ENCODE measurements at places on chromosomes 6 and 20.

- no peak for DNase-seq
Measured at GRCh38 chr20:52426856-52427255, 235.3 kb upstream of the ZFP64 start.

DNA sequence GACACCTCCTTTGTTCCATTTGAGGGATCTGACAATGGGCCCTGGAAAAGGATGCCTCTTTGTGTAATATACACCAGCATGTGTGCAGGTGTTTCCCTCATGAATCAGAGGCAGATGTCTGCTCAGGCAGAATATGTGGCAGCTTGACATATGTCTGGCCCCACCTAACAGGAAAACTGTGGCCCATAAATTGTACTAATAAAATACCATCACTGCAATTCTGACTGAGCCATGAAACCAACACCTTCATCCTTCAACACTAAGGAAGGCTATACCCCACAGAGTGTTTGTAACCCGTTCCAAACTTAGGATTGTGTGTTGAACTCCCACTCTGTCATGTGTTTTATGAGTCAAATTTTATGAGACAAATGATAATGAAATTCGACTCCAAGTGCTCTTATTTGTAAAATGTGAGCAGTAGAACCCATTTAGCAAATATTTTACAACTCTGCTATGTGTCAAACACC is 22.7 kb downstream of the LAMA4 start:
- no peak for DNase-seq

DNA sequence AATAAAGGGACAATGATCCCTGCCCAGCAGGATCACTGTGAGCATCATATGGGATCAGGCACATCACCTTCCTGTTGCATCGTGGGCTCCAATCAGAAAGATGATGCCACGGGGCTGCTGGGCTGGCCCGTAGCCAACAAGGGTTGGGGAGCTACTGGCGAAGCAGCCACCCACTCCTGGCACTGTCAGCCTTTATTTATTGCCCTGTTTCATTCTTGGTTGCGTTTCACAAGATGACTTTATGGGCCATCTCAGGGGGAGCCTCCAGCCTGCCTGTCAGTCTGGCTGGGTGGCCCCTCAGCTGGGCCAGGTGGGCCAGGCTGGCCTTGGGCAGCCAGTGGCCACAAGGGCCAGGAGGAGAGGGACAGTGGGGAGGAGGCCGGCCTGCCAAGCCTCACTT is 17.3 kb downstream of the VSTM2L start:
- no peak for DNase-seq

GRCh38 chr20:63868264-63868663 is 3.2 kb downstream of the TPD52L2 start:
- no peak for DNase-seq

DNA sequence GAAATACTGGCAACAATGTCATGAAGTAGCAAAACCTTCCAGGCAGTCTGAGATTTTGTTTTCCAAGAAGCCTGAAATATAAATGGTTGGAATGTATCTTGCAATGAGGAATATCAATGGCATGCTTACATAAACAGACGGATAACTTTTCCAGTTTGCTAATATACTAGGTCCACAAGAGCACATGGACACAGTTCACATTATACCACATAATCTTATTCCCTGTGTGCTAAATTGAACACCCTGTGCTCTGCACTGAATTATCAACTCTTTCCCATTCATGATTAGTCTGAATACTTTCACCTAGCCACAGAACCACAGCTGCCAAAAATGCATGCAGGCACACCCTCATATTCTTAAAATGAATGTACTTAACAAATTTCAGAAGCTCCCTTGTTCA is 274.3 kb downstream of the COL12A1 start:
- no peak for DNase-seq

- no peak for DNase-seq
Measured at GRCh38 chr6:96841345-96841744, 4.1 kb upstream of the GPR63 start.

DNA sequence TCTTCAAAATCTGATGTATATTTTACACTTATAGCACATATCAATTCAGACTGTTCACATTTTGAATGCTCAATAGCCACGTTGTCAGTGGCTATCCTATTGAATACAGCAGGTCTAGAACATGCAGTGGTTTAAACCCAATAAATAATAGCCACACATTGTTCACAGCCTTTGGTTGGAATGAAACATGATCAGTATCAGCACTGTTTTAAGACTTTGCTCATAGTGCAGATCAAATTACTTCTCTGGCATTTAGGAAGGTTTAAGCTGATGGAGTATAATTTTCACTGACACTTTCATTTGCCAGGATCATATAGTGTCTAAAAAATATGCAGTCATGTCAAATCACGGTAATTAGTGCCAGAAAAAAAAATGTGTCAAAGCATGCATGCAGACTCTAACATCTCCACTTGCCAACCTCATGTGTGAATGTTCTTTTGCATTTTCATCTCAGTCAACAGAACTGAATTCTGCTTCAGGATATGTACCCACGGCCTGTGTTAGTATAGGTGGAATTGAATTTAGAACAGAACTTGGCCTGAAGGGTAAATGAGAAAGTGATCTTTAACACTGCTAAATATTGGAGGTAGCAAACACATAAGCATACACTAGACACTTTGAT is 184.1 kb downstream of the SLC24A3 start:
- DNase-seq, result no peak

- DNase-seq, result peak; percentile 11
Measured at GRCh38 chr6:113414511-113414910, 442.6 kb upstream of the MARCKS start.

- no peak for DNase-seq
Measured at GRCh38 chr6:107655245-107655644, 165.3 kb downstream of the SOBP start.

DNA sequence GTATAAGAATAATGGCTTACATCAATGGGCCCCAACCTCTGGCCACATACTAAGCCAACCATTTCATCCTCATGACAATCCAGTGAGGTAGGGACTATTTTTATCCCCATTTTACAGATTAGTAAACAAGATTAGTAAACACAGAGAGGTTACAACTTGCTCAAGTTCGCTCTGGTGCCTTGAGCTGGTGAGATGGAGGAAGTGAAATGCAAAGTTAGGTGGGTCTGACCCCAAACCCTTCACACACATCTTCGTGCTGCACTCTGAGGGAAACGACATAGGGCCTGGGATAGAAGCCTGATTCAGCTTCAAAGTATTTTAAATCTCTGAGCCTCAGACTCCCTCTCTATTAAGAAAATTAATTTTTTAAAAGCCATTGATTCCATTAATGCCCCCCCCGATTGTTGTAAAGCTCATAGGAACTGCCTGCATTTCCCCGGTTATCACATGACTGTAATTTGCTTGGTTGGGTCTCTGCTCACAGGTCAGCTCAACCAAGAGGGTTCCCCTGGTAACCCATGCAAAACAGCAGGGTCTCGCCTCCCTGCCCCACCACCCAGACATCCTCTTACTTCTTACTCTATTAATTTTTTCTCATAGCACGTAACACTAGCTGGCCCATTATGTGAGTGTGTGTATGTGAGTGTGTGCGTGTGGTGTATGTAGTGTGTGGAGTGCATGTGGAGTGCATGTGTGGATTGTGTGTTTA is 221.2 kb downstream of the MAFB start:
- no peak for DNase-seq

DNA sequence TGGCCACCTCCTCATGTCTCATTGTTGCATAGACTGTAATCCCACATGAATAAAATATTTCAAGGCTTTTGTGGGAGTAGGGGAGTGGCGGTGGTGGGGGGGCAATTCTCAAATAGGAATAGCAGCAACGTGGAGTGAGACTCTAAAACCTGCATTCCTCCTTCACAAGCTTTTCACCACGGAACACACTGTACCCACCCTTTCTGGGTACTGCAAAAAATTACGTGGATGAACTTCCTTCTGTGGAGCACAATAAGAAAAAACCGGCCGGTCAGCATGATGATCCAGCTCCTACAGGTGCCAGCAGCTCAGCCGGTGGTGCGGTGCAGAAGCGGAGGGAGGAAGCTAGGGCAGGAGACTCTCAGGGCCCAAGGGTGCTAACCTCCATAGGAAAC is 930 bp upstream of the RRAGD start:
- no peak for DNase-seq

GRCh38 chr6:118902726-118903125 is 8.8 kb downstream of the ASF1A start:
- DNase-seq, result no peak

- no peak for DNase-seq
Measured at GRCh38 chr6:43269273-43270007, 26.2 kb downstream of the TTBK1 start.

DNA sequence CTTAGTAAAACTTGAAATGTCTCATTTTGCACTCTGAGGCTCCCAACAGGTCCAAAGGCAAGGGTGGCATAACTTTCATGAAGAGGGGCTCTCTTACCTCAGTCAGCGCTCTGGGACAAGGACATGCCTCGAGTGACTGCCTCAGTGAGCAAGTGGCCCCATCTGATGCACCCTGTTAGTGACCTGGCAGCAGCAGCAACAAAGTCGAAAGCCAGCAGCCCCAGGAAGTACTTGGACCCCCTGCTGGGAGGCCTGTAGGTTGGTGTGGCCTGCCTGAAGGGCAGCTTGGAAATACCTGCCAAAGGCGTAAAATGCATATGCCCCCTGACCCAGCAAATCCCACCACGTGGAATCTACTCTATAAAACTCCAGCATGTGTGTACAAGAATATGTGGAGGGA is 13.2 kb downstream of the MAP1LC3A start:
- DNase-seq, result no peak

GRCh38 chr20:12321736-12322135 is 404.0 kb downstream of the BTBD3 start:
- DNase-seq, result peak; percentile 20

- DNase-seq, result no peak
Measured at GRCh38 chr6:43913375-43914271, 143.6 kb downstream of the VEGFA start.

DNA sequence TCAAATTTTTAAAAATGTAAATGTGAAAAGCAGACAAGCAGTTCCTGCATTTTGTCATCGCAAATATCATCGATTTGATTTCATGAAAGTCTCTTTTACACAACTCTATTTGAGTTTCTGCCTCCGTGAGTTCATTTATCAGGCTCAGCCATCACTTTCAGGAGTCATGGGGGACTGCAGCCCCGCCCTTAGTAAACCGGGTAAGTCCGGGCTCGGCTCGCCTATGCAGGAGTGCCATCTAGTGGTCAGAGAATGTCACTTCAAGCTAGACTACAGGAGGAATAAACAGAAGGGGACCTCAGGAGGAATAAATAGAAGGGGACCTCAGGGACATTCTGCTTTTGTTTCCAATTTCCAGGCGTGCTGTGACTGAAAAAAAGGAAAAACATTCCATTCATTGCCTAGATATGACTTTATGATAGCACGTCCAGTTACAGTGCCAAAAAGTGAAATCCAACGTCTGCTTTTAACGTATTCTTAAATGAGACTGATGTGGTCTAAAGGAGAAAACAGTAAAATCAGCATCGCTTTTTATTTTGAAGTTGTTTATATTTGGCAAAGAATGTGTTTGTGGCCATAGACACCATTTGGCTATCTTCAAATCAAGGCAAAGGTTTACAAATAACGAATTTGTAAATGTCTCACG is 333.9 kb downstream of the HACE1 start:
- peak; percentile 79 for DNase-seq

DNA sequence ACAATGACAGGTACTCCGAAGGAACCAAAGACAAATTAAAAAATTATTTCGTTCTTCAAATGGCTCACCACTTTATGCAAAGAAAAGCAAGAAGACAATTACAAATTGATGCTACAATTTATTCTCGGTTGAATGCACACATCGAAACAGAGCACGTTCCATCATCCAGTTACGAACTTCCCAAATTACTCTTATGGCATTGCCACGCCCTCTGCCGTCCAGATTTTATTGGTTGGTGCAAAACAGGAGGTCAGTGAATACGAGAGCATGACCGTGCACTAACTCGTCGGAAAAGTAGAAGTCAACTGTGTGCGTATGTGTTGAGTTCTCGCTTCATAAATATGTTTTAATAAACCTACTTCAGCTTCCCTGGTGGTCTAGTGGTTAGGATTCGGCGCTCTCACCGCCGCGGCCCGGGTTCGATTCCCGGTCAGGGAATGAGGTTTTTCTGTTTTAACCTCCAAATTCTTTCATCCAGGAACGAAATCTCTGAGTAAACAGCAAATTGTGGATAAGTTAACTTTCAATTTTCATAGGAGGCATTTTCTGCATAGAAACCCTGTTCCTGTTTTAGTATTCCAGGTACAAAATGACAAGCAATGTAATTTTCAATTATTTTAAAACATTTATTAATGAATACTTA is 23.2 kb downstream of the ZNF311 start:
- peak; percentile 91 for DNase-seq

DNA sequence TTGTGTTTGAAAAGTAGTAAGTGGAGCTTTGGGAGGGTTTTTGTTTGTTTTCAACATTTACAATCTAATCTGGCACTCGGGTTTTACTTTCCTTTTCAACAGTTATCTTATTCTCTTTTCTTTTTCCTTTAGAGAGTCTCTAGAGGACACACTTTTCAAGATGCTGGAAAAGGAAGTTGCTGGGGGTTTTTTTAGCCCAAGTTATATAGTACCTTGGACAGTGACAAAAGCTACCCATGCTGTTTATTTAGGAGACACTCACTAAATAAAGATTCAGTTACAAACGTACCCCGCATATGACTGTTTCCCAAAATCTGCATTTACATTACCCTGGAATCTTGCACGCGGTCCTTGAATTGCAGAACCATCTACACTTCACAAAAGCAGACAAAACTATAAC is 78.8 kb downstream of the MAP7 start:
- no peak for DNase-seq

DNA sequence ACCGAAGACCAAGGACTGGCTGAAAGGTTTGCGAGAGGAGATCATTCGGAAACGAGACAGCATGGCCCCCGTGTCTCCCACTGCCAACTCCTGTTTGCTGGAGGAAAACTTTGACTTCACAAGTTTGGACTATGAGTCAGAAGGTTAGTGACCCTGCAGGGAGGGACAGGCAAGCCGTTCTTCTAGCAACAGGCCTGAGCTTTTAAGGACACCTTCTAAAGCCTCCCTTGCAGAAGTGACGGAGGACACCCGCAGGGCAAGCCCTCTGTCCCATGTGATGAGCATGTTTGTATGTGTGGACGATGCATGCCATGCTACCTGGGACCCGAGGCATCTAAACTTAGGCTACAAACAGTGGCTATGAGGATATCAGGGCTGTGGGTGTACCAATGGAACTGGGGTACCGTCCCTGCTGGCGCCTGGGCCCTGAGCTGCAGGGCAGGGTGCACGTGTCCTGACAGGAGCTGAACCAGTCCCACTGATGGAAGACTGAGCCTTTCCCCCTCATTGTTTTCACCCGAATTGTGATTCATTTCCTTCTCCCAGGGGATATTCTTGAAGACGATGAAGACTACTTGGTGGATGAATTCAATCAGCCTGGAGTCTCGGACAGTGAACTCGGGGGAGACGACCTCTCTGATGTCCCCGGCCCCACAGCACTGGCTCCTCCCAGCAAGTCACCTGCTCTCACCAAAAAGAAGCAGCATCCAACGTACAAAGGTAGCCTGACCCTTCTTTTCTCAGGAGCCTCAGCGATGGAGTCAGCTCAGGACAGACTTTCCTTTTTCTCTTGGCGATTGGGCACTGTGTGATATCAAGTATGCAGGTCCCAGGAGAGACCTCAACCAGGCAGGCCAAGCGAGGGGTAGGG is 84.4 kb downstream of the SERAC1 start:
- no peak for DNase-seq

GRCh38 chr6:149717588-149718458 is at the start of gene LATS1:
LATS1 (minus strand) TSS chr6:149718101; CDS start chr6:149702126, 15,975 bp downstream.
- peak; percentile 67 for DNase-seq

- DNase-seq, result no peak
Measured at GRCh38 chr6:7785243-7786035, 59.5 kb downstream of the BMP6 start.

Data from COLO829 (cell line).